WTC11 (cell line): ENCODE measurements at places on chromosomes 1 and 21.

GRCh38 chr1:221150996-221151395, 271.8 kb downstream of the HLX start:
- H3K4me3 ChIP-seq, result no peak overlapping the region

- no peaks in the 10 kb centered on the region for H3K36me3 ChIP-seq
- H3K4me3 ChIP-seq, result no peak overlapping the region
- H3K4me1 ChIP-seq, result no peaks in the 10 kb centered on the region
- H3K27ac ChIP-seq, result no peak overlapping the region
- H3K27me3 ChIP-seq, result no peaks in the 10 kb centered on the region; the same call in 1 of the 2 replicates
- no peak for DNase-seq
Measured at GRCh38 chr21:19268686-19269085, 865.1 kb upstream of the TMPRSS15 start.

GRCh38 chr1:5971471-5972197, 20.6 kb downstream of the NPHP4 start:
- no peaks in the 10 kb centered on the region for H3K27me3 ChIP-seq
- H3K4me3 ChIP-seq, result no peak overlapping the region
- H3K27ac ChIP-seq, result peak overlapping the region; percentile 6; the same call in 1 of the 2 replicates
- H3K4me1 ChIP-seq, result peaks cover 10% of the 10 kb centered on the region

DNA sequence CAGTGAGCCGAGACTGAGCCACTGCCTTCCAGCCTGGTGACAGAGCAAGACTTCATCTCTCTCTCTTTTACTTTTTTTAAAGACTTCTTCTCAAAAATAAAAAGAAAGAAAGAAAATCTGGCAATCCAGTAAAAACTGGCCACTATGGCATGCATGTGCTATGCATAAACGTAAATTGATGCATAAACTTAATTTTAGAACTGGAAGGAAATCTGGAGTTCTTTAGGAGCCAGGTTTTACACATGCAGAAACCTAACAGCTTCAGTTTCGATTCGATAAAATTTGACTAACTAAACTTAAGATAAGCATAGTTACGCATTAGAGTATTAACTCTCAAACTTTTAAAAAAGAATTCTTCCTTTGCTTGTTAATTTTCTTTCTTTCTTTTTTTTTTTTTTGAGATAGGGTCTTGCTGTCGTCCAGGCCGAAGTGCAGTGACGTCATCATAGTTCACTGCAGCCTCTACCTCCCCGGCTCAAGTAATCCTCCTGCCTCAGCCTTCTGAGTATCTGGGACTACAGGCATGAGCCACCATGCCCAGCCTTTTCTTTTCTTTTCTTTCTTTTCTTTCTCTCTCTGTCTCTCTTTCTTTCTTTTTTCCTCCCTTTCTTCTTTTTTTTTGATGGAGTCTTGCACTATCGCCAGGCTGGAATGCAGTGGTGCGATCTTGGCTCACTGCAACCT, 11.9 kb upstream of the LGALS8 start:
- H3K27ac ChIP-seq, result no peak overlapping the region
- H3K4me1 ChIP-seq, result peaks cover 10% of the 10 kb centered on the region
- H3K4me3 ChIP-seq, result no peak overlapping the region
- no peaks in the 10 kb centered on the region for H3K36me3 ChIP-seq
- no peaks in the 10 kb centered on the region for H3K27me3 ChIP-seq

- peaks cover 3% of the 10 kb centered on the region for H3K27me3 ChIP-seq
Measured at GRCh38 chr1:232764458-232765251, 40.6 kb upstream of the MAP10 start.

DNA sequence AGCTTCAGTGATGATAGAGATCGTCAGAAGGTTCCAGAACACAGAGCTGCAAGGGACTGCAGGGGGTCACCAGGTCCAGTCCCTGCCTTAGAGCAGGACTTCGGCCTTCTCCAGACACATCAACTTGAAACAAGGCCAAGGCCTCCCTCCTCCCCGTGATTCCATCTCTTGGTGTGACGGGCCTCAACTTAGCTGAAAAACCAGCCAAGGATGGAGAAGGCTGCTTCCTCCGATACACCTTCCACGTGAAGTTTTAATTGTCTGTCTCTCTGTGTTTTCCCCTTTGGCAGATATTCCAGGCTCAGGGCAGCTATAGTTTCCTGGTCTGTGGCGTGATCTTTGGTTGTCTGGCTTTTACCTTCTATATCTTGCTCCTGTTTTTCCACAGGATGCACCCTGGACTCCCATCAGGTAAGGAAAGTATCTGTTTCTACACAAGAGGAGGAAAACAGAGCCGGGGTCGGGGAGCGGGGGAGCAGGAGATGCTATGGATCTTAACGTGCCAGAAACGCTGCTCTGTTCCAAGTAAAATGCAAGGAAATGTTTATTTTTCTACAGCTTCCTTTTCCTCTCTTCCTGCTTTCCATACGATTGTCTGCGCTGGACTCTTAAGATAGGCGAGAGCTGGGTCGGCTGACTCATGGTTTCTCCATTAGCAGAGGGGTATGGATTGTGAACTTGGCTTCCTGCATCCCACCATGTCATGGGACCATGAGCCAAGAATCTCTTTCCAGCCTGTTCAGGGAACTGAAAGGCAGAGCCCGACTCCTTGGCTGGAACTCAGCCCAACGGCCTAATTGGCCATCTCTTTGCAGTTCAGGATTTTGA, 32.8 kb downstream of the ELK4 start:
- H3K36me3 ChIP-seq, result peaks cover 11% of the 10 kb centered on the region
- DNase-seq, result no peak
- H3K27me3 ChIP-seq, result no peaks in the 10 kb centered on the region
- H3K4me1 ChIP-seq, result no peaks in the 10 kb centered on the region
- H3K27ac ChIP-seq, result peak overlapping the region; percentile 58; the same call in 1 of the 2 replicates

GRCh38 chr1:82449506-82450057, 648.8 kb downstream of the ADGRL2 start:
- H3K36me3 ChIP-seq, result peaks cover 10% of the 10 kb centered on the region
- no peak overlapping the region for H3K27ac ChIP-seq
- no peak for DNase-seq
- H3K4me3 ChIP-seq, result no peak overlapping the region
- H3K4me1 ChIP-seq, result peaks cover 6% of the 10 kb centered on the region; the same call in 1 of the 2 replicates
- no peaks in the 10 kb centered on the region; the same call in 1 of the 2 replicates for H3K27me3 ChIP-seq

GRCh38 chr1:111930356-111930755, 59.1 kb downstream of the KCND3 start:
- H3K4me1 ChIP-seq, result peaks cover 12% of the 10 kb centered on the region
- no peak overlapping the region for H3K27ac ChIP-seq
- no peaks in the 10 kb centered on the region for H3K27me3 ChIP-seq
- H3K36me3 ChIP-seq, result no peaks in the 10 kb centered on the region

GRCh38 chr1:5238351-5239130, 584.1 kb downstream of the AJAP1 start:
- H3K27me3 ChIP-seq, result peaks cover 27% of the 10 kb centered on the region
- H3K27ac ChIP-seq, result no peak overlapping the region
- H3K4me3 ChIP-seq, result no peak overlapping the region

DNA sequence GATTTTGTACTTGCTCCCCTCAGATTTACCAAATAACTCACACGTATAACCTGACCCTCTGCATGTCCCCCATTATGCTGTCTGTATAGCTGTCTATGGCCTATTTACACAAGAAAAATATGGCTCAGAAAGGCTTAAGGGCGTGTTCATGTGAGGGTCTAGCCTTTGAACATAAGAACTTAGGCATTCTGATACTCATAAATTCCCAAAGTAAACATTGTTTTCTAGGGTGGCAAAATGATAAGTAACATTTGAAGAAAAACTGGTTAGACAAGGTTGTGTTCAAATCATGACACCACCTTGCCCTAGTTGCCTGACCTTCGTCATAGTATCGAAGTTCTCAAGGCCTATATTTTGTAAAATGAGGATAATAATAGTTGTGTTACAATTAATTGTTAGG, 394.6 kb downstream of the LRRIQ3 start:
- no peaks in the 10 kb centered on the region for H3K27me3 ChIP-seq
- DNase-seq, result no peak
- peaks cover 13% of the 10 kb centered on the region for H3K4me1 ChIP-seq

DNA sequence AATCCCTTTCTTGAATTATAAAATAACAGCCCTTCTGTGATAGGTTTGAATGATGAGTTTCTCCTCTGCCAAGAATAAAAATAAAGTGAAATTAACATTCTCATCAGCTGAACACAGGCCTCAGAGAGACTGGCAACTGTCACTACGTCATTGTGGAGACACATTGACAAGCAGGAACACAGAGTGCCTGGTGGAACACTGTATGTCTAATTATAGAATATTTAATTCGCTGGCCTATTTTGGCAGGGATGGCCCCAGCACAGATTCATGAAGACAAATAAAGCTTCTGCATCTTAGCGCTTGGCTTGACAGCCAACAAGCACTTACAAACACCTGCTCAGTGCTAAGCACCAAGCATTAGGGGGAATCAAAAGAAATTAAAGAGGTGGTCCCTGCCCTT, 52.0 kb upstream of the SMYD2 start:
- no peak overlapping the region for H3K27ac ChIP-seq
- no peaks in the 10 kb centered on the region for H3K36me3 ChIP-seq
- H3K4me1 ChIP-seq, result peaks cover 26% of the 10 kb centered on the region
- H3K27me3 ChIP-seq, result peaks cover 24% of the 10 kb centered on the region
- no peak for DNase-seq

GRCh38 chr1:168656485-168656884, 72.5 kb downstream of the DPT start:
- no peaks in the 10 kb centered on the region for H3K27me3 ChIP-seq
- H3K4me1 ChIP-seq, result peaks cover 8% of the 10 kb centered on the region
- no peak for DNase-seq
- no peaks in the 10 kb centered on the region for H3K36me3 ChIP-seq
- H3K27ac ChIP-seq, result no peak overlapping the region
- no peak overlapping the region for H3K4me3 ChIP-seq

DNA sequence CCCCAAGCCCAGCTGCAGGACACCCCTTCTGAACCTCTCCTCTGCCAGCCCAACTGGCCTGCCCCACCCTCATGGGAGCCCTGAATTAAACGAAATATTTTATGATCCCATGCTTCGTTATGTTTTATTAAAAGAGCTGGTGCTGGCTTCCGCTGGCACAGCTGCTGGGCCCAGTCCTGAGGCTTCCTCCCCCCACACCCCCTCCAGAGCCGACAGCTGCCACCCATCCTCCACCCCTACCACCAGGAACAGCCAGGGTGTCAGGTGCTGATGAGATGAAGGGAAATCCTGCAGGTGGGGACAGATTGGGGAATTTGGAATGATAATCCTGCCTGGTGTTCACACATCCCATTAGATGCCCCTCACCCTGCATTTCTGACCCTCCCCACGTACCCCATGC, 19.0 kb downstream of the IGSF21 start:
- no peaks in the 10 kb centered on the region for H3K27me3 ChIP-seq
- H3K4me1 ChIP-seq, result peaks cover 32% of the 10 kb centered on the region
- H3K36me3 ChIP-seq, result peaks cover 4% of the 10 kb centered on the region
- H3K4me3 ChIP-seq, result no peak overlapping the region
- H3K27ac ChIP-seq, result no peak overlapping the region
- DNase-seq, result no peak

GRCh38 chr1:6177681-6178380, 2.3 kb downstream of the CHD5 start:
- H3K4me3 ChIP-seq, result peak overlapping the region; percentile 36
- DNase-seq, result no peak
- H3K27me3 ChIP-seq, result peaks cover 50% of the 10 kb centered on the region
- H3K36me3 ChIP-seq, result no peaks in the 10 kb centered on the region
- H3K27ac ChIP-seq, result no peak overlapping the region
- H3K4me1 ChIP-seq, result peaks cover 16% of the 10 kb centered on the region

DNA sequence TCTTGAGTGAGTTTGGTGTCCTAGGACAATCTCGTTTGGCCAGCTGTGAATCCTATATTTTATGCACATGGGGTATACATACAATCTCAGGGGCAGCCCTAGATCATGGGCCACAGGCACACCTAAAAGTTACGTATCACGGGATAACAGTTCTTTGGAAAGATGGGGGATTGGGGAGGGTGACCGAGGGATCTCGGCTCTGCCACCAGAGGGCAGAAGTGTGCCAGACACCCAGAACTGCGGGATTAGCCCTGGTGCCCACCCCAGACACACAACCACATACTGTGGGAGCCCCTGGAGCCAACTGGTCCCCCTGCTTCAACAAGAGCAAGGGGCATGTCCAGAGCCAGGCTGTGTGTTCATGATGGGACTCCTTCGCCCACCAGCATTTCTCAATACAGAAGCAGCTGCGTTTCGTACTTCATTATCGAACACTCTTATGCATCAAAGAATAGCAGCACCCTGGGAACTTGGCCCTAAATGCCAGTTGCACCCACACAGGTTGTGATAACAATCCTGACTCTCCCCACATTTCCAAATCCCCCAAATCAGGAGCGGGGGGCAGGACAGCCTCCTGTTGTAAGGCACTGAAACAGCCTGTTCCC, 37.4 kb downstream of the TMCO4 start:
- no peak overlapping the region for H3K4me3 ChIP-seq
- H3K27ac ChIP-seq, result no peak overlapping the region
- H3K27me3 ChIP-seq, result no peaks in the 10 kb centered on the region; the same call in 1 of the 2 replicates
- no peaks in the 10 kb centered on the region; the same call in 1 of the 2 replicates for H3K36me3 ChIP-seq

DNA sequence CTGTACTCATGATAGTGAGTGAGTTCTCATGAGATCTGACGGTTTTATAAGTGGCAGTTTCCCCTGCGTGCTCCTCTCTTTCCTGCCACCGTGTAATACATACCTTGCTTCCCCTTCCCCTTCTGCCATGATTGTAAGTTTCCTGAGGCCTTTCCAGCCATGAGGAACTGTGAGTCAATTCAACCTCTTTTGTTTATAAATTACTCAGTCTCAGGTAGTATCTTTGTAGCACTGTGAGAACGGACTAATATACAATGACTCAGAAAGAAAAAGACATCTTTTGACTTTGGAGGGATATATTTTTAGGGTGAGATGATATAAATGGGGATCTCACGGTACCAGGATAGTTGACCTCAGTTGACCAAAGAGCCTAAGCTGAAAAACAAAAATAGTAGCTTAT, 74.7 kb upstream of the BACH1 start:
- H3K27ac ChIP-seq, result no peak overlapping the region
- H3K4me3 ChIP-seq, result no peak overlapping the region
- H3K36me3 ChIP-seq, result no peaks in the 10 kb centered on the region
- peaks cover 4% of the 10 kb centered on the region for H3K4me1 ChIP-seq
- DNase-seq, result no peak

GRCh38 chr1:31730336-31731048, 26.7 kb upstream of the COL16A1 start:
- H3K27ac ChIP-seq, result no peak overlapping the region
- no peak overlapping the region for H3K4me3 ChIP-seq
- no peak for DNase-seq
- H3K36me3 ChIP-seq, result no peaks in the 10 kb centered on the region
- H3K27me3 ChIP-seq, result no peaks in the 10 kb centered on the region

DNA sequence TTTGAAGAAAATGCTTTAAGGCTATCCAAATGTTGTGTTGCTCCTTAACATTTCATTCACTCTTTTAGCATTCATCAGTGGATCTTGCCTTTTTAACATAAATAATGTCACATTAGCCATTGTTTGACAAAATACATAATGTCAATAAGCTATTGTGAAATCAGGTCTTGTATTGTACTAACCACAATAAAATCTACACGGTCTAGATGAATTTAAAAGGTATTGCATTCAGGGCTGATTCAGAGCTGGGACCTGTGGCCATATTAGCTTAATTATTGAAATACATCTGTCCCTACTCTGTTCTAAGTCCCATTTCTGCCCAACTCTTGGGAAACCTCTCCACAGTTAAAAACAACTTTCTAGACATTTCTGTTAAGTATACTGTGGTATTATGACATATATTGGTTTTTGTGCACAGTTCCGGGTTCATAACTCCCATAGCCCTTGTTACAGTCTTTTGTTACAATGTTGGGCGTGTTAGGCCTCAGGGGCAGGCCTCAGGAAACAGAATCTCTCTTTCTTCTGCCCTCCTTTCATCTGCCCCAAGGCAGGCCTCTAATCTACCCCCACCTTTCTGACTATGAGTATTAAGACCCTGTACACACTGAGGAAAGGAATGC, 44.7 kb upstream of the CITED4 start:
- H3K27ac ChIP-seq, result no peak overlapping the region
- H3K27me3 ChIP-seq, result no peaks in the 10 kb centered on the region
- no peak for DNase-seq
- H3K4me3 ChIP-seq, result no peak overlapping the region

- peaks cover 8% of the 10 kb centered on the region for H3K4me1 ChIP-seq
- peaks cover 14% of the 10 kb centered on the region for H3K36me3 ChIP-seq
- H3K4me3 ChIP-seq, result no peak overlapping the region
- DNase-seq, result no peak
Measured at GRCh38 chr1:248853663-248854375, 5.1 kb downstream of the ZNF692 start.
